ENCODE measurements at places on chromosomes 16 and 17.

DNA sequence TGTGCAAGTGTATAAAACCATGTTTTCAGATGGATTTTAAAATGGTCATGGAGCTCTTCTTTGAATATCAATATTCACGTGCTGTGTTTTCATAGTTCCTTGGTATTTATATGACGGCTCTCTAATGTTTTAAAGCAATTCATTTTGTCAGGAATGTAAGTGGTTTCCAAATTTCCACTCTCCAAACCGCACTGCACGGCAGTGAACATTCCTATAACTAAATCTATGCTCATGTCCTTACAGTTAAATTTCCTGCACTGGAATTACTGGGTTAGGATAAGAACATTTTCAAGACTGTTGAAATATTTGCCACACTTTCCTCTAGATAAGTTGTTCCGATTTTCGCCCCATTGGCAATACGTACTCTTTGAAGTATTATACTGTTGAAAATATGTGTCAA lies 398.9 kb downstream of the PMP22 start:
- peak; percentile 57 for DNase-seq

DNA sequence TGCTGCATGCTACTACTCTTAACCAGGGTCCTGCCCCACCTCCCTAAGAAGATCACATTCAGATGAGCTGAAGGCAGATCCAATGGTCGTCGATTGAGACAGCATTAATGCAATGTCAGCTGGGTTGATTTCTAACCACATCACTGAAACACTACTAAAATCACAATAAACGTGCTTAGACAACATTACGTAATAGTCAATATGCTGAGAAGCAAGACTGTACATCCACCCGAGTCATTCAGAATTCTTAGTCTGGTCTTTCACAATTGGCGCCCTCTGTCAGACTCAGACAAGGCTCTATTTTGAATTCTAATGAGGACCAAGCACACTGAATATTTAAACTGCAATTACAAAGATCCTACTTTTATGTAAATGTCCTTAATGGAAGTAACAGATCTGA lies 205.2 kb downstream of the STX8 start:
- peak; percentile 56 for DNase-seq

- DNase-seq = no peak
Measured at GRCh38 chr16:55126456-55126855, 195.8 kb downstream of the IRX5 start.

DNA sequence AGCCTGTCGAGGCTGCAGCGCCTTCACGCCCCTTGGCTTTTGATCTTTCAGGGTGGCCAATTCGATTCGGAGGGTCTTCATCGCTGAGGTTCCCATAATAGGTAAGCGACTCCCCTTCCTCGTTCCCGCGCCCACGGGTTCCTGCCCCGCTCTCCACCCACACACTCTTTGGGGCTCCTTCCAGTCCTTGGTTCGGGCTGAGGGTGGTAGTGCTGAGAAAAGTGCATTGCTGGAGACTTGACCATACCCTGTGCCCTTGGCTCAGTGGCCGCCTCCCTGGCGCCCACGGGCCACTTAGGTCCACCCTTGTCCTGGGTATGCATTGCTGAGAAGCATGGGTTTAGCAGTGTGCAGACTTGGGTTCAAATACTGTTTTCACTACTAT lies 491 bp downstream of the POLR2C start:
- no peak for DNase-seq

DNA sequence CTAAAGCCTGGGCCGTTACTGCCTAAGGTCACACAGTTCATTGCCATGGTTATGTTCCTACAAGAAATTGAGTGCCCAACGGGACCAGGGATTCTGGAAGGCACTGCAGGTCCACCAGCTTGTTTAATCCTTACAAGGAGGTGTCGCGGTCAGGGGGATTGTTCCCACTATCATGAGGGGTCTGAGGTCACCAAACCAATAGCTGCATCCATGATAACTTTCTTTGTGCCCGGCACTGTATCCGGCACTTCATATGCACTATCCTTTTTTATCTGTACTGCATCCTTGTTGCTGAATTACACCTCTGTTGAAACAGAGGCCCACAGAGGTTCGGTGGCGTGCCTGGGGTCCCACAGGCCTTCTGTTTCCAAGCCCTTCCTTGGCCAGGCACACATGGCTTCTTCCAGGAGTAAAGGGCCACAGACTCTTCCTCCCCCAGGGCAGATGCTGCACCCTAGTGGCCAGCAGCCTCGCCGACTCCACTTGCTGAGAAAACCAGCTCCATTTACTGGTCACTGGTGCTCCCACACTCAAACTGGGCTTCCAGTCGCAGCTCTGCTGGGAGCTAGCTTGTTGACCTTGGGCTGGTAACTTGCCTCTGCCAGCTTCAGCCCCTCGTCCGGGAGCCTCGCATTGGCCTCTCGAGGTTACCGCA lies 82.0 kb upstream of the PLCG2 start:
- peak; percentile 53 for DNase-seq

DNA sequence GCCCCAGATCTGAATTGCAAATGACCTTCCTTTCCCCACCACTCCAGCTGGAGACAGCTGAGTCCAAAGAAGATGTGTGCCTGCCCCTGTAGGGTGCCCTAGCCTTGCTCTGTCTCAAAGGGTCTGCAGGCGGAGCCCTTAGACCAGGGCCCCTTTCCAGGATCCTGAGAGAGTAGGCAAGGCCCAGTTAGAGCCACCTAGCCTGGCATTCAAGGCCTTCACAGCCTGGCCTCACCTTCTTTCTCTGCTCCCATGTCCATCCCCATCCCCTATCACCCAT lies 66.6 kb upstream of the LHX1 start:
- DNase-seq = no peak

- no peak for DNase-seq
Measured at GRCh38 chr16:69553332-69553731, 12.4 kb upstream of the NFAT5 start.

GRCh38 chr17:2170023-2170422 lies 115.1 kb downstream of the HIC1 start:
- DNase-seq = no peak

DNA sequence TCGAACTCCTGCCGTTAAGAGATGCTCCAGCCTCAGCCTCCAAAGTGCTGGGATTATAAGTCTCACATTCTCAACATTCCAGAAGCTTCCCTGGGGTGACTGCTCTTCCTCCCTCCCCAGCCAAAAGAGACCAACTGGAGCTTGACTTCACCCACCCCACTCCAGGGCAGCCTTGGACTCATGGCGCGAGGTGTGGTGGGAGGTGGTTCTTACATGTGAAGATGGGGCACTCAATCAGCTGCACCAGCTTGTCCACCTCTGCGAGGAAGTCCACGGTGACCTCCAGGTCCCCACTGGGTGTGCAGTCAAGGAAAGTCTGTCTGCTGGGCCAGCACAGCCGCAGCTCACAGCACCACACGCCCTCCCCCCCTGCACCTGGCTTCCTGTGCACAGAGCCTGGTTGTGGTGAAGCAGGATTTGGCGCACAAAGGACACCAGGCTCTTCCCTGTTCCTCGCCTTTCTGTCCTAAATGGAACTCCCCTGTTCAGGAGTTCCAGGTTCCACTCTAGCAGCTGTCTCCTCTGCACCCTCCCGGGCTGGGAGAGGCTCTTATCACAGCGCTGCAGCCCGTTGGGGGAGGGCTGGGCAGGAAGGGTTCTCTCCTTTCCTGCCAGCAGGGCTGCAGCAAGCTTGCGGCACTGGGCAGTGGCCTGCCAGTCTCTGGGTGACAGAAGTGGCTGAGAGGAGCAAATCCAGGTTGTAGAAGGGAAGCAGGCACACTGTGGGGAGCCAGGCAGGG lies 9.6 kb upstream of the MTSS2 start:
- DNase-seq = peak; percentile 82

- peak; percentile 96 for DNase-seq
Measured at GRCh38 chr17:63356337-63356757, 89.8 kb downstream of the CYB561 start.

DNA sequence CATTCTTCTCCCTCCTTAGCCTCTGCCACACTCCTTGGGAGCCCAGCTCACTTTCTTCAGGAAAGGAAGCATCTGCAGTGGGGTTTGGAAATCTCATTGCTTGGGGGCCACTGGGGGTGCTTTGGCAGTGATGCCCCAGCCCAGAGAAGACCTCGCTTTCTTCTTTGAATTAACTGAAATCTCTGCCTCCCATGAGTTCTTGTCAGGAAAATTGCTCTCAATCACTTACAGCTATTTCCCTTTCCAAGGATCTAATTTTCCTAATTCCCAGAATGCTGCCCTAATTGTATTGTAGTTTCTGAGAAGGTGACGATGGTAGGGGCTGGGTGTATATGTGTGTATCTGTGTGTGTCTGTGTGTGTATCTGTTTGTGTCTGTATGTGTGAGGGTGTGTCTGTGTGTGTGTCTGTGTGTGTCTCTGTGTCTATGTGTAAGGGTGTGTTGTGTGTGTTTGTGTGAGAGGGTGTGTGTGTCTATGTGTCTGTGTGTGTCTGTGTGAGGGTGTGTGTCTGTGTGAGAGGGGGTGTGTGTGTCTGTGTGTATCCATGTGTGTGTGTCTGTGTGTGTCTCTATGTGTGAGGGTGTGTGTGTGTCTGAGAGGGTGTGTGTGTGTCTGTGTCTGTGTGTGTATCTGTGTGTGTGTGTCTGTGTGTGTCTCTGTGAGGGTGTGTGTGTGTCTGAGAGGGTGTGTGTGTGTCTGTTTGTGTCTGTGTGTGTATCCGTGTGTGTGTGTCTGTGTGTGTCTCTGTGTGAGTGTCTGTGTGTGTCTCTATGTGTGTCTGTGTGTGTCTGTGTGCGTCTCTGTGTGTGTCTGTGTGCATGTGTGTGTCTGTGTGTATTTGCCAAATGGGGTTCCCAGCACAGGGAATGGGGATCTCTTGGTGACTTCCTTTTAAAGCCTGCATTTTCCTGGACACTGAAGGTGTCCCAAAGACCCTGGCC lies 83.5 kb upstream of the DNAJA2 start:
- no peak for DNase-seq

- no peak for DNase-seq
Measured at GRCh38 chr16:30907064-30907463, 10.7 kb downstream of the CTF1 start.

- DNase-seq = no peak
Measured at GRCh38 chr17:851924-852323, 69.8 kb downstream of the MRM3 start.

- DNase-seq = no peak
Measured at GRCh38 chr17:69207151-69207550, 21.5 kb downstream of the ABCA10 start.

DNA sequence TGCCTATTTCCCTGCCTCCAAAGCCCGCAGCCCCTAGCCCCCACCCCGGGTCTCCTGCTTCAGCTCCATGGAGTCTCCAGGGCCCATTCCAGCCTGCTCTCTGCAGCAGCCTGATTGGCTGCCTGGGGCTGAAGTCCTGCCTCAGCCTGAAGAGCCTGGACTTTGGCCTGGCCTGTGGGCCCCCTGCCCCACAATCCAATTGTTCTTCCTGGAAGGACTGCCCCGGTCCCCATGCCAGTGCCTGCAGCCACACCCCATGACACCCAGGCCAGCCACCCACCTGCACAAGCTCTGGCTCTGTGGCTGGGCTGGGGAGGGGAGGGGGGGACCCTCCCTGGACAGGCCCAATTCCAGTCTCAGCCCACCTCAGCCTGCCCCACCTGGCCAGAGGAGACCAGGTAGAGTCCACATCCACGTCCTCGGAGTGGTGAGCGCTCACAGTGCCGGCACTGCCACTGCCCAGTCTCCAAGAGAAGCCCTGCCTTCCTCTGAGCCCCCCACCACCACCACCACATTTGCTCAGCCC lies 12.3 kb downstream of the ENPP7 start:
- no peak for DNase-seq

- no peak for DNase-seq
Measured at GRCh38 chr17:18064053-18064452, 23.7 kb upstream of the DRG2 start.

DNA sequence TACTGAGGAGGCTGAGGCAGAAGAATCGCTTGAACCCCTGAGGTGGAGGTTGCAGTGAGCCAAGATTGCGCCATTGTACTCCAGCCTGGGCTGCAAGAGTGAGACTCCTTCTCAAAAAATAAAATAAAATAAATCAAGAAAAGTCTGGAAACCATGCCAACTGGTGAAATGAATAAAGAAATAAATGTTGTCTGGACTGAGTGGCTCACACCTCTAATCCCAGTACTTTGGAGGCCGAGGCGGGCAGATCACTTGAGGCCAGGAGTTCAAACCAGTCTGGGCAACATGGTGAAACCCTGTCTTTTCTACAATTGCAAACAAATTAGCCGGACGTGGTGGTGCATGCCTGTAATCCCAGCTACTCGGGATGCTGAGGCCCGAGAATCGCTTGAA lies 744 bp upstream of the LRRC37A3 start:
- DNase-seq = no peak

- DNase-seq = no peak
Measured at GRCh38 chr17:33837281-33837680, 417.8 kb upstream of the CCL2 start.

GRCh38 chr17:59893676-59894100 lies 767 bp downstream of the RPS6KB1 start:
- DNase-seq = peak; percentile 6

- DNase-seq = no peak
Measured at GRCh38 chr16:2519711-2520080, 475 bp upstream of the AMDHD2 start.

- DNase-seq = peak; percentile 91
Measured at GRCh38 chr17:15257258-15257788, 7.8 kb downstream of the PMP22 start.

- no peak for DNase-seq
Measured at GRCh38 chr16:3084969-3085670, 14.0 kb downstream of the ZSCAN10 start.

All from fibroblast of skin of scalp (primary cell).